Heart left ventricle (tissue), 16 donors: ENCODE measurements at places on chromosomes 12 and 14.
A peak's percentile ranks its signal among the peaks of the same experiment; 100 is the strongest.

GRCh38 chr14:100825713-100826331 is at the start of gene MEG3:
Gene MEG3, plus strand, starts transcription at chr14:100826118.
- DNase-seq, result peak; percentile 26

GRCh38 chr14:31435276-31435675 is 14.9 kb upstream of the HEATR5A start:
- no peak for DNase-seq

- no peak for DNase-seq
These were observed 68.0 kb downstream of the KIF26A start for GRCh38 chr14:104206281-104206904.

GRCh38 chr14:61899497-61899896 is 137.3 kb downstream of the SNAPC1 start:
- DNase-seq, result no peak

- no peak for DNase-seq
These were observed 14.1 kb downstream of the VRK1 start for GRCh38 chr14:96811265-96811664.

DNA sequence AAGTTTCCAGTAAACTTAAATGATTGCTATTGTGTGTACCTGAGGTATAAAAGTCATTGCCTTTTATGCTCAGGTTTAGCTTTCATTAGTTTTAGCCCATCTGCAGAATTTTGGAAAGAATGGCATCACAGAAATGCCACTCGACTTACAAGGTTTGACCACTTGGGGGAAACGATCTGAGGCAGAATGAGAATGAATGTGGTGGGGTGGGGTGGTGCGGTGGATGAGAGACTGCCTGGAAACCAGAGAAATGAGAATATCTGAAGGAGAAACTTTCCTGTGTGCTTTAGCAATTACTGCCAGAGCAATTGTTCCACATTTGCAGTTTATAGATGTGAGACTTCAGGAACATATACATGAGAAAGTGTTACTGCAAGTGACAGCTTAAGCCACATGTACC is 225.4 kb upstream of the PDE3A start:
- DNase-seq, result no peak
